H7 (cell line): ENCODE measurements at places on chromosomes 2 and 18.

GRCh38 chr2:63425079-63425416 is 163.2 kb downstream of the WDPCP start:
- DNase-seq = no peak

GRCh38 chr2:68287580-68288441 is 31.9 kb downstream of the CNRIP1 start:
- DNase-seq = peak; percentile 29

- peak; percentile 87 for DNase-seq
Measured at GRCh38 chr2:199455545-199456382, 2.0 kb downstream of the SATB2 start.

DNA sequence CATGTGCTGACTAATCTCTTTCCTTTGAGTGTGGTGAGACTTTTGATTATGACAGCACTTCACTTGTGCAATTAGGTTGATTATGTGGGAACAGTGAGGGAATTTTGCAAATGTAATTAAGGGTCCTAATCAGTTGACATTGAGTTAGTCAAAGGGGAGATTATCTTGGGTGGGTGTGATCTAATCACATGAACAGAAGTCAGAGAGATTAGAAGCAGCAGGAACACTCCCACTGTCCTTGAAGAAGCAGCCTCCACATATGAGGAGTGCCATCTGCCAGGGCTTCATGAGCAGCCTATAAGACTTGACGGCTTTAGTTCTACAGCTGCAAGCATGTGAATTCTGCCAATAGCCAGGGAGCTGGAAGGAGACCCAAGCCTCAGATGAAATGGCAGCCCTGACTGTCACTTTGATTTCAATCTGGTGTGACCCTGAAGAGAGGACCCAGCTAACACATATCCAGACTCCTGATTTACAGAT is 89.4 kb upstream of the APCDD1 start:
- DNase-seq = no peak

DNA sequence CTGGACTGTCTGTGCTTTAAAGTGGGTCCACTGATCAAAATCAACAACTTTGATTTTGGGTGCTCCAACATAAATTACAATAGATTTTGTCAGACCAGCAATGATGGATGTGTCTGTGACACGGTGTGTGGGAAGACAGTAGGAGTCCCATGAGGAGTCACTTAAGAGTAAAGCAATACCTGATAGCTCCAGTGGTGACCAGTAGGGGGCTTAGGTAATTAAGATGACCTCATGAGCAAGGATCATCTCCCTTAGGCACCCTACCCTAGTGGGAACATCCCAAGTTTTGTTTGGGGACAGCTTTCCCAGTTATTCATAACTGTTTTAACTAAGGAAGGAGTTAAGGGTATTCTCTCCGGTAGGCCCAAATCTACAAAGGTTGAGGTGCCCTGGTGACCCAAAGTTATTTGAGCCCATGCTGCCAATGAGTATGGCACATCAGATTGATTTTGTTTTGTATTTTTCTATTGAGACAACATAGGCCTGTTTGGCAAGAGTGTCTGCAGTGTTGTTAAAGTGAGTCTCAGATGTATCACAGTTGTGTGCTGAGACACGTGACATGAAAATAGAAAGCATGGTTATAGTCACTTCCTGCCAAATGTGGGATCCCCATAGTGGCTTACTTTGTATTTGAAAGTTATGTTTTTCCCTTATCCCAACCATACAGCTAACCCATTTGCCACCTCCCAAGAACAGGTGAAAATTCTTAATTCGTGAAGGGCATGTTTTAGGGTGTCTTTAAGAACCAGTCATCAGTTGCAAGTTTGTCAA is 1337.6 kb upstream of the SLC39A10 start:
- DNase-seq = peak; percentile 4

DNA sequence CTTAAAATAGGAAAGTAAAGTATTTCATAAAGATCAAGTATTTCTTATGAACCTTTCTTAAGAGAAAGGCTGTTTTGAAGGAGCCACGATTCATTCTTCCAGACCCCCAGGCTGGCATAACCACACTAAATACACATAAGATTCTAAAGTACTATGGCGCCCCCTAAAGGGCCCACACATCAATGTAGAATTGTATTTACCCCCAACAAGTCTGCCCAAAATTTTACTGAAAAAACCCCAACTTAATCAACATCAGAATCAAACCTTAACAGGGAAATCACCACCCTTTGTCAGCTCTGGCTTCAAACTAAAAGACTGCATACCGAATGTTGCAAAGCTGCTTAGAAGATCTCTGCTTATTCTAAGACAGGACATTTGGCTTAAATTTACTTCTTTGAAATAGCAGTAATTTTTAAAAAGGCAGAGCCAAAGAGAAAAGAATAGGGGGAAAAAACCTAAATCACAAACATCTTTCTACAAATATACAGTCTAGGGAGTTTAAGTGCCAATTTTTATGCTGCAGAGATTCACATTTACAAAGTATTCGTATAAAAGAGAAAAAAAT is 20.4 kb upstream of the BCL2 start:
- DNase-seq = peak; percentile 55

GRCh38 chr2:230787101-230787500 is 74.5 kb downstream of the CAB39 start:
- DNase-seq = no peak

DNA sequence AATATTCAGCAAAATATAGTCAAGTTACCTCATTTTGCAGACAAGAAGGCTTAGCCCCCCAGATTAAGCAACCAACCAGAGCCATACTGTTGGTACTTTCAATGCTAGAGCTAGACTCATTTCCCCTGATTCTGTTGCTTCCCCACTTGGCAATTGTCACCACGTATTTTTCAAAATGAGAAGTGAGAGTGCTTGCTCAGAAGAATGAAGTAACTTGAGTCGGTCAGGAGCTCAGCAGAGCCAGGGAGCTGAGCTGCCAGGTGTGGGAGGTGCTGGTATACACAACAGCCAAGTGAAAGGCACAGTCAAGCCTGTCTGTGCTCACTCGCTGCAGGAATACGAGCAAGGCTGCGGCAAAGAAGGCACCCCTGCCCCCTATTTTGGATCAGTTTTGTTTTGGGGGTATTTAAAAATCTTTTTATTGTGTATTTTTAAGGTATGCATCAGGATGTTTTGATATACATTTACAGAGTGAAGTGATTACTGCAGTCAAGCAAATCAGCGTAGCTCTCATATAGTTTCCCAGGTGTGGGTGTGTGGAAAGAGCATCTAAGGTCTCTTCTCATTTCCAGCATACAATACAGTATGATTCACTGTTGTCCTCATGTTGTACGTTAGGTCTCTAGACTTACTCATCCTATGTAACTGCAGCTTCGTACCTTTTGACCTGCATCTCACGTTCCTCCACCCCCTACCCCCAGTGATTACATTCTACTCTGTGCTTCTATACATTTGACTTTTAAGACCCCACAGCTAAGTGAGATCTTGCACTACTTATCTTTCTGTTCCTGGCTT is 62.4 kb downstream of the MRPS9 start:
- no peak for DNase-seq

DNA sequence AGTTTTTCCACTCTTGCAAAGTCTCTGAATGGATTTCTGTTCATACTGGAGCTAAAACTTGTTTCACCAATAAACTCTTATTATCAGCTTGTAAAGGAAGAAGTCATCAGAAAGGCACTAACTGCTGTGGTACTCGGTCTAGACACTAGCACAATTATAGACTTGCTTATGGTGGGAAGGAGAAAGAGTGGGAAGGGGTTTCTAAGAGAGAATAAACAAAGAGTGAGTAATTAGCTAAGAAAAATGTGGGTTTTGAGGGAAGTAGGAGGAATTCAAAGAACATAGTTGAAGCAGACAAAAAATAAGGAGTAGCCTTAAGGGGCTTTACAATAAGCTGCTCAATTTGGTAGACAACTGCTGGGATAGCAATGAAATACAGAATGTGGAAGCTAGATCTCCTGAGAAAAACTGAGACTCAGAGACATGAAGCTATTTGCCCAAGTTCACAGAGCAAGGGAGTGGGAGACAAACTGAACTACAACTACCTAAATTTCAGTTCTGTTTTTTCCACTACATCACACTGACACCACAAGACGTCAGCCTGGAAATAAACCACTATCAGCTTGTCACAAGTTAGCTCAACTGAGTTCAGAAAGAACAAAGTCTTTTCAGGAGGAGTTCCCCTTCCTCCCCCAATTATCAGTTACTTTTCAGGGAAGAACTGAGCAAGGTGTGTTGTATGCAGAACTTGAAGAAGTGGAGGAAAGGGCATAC is 59.7 kb downstream of the MAP4K3 start:
- DNase-seq = no peak

DNA sequence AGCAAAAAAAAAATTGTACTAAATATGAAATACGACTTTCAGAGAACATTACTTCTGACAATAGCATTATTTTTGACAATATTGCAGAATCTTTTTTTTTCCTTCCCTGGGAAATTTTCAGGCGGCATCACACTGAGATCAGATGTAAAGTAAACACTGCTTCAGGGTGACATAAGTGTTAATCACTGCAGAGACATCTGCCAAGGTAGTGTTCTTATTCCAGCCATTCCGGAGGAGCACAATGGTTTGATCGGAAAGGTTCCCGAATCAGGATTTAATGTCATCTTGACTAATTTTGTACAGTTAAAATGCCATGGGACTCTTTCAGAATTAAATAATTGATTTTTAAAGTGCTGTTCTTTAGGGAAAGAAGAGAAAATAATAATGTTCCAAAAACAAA is 56.7 kb upstream of the ZNF236 start:
- DNase-seq = no peak

- DNase-seq = peak; percentile 41
Measured at GRCh38 chr18:7683753-7684152, 116.6 kb downstream of the PTPRM start.

DNA sequence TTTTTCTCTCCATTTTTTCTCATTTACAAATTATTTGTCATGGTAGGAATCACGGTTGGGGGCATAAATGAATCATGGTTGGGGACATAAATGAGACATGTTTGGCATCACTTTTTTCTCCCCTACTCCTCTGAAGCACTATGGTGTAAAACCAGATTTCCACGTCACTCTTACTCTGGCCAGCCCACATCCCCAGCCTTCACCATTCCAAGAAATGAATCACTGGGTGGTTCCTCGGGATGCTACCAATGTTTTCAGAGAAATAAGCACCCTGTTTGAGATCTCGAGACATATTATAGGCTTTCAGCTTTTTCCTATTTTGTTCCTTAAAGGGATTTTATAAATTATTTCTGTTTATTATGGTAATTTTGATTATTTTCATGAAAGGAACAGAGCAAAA is 155.0 kb upstream of the SLC8A1 start:
- DNase-seq = no peak

DNA sequence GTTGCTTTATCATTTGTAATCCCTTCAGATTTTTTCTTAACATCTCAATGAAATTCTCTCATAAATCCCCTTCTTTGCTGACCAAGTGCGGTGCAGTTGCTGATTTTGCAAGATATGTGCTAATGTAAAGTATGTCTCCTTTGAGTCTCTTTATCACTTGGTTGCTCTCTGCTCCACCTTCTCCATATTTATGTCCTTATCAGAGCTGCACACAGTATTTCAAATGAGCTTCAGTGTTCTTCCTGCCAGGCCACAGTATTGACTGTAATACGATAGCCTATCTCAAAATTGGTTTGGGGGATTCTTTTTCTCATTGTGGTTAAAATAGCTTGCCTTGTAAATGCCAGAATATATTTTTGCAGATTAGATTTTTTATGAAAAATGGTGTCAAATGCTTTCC is 32.2 kb downstream of the MAIP1 start:
- no peak for DNase-seq

DNA sequence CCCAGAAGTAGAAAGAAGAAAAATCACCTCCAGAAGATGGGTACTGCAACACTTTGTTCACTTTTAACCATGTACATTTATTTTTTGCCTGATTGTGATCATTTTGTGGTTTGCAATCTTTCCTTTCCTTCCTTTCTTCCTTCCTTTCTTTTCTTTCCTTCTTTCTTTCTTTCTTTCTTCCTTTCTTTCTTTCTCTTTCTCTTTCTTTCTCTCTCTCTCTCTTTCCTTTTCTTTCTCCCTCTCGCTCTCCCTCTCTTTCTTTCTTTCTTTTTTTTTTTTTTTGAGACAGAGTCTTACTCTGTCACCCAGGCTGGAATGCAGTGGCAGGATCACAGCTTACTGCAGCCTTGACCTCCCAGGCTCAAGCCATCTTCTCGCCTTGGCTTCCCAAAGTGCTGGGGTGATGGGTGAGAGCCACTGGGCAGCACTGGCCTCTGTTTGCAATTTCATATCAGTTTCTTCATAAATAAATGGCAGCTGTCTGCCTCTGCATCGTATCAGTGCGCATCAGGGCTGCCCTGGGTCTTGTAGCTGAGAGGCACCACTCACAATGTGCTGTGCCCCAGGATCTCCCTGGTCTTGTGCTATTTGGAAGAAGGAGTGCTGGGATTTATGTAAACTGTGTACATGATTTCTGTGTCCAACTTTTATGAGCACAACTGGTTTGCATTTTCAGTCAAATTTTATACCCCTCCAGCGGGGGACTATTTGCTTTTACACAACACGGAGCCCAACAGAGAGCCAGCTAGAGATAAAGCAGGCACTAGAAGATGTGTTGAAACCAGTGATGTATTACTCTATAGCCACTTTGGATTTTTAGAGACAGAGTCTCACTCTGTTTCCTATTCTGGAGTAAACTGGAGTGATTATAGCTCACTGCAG is 6.9 kb upstream of the LIMS2 start:
- no peak for DNase-seq

DNA sequence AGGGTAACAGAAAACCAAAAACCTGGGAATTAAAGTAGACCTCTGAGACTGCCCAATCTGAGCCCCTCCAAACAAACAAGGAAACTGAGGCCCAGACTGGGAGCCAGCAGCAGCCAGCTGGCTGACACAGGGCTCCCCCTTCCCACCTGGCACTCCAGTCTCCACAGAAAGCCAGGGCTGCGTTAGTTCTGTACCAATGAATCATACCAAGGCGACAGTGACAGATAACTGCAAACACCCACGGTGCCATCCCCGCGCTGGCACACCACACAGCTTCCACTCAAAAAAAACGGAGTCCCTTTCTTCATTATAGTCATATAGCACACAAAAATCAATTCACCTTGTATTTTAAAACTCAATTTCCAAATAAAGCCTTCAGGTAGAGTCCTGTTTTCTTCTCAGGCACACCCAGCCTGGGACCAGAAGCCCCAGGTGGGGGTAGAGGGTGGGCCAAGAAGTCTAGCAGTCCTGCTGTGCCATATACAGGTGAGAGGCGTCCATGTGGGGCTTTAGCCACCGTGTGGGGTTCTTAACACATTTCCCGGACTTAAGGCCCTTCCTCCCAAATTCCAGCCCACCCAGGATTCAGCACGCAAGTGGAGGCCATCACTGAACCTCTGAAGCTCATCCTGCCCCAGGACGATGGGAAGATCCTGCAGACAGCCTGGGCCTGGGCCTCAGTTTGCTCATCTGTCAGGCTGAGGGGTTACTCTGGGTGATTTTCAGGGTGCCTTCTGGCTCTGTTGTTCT is 1.2 kb downstream of the PER2 start:
- no peak for DNase-seq

GRCh38 chr2:39216346-39217191 is 27.2 kb downstream of the CDKL4 start:
- no peak for DNase-seq

DNA sequence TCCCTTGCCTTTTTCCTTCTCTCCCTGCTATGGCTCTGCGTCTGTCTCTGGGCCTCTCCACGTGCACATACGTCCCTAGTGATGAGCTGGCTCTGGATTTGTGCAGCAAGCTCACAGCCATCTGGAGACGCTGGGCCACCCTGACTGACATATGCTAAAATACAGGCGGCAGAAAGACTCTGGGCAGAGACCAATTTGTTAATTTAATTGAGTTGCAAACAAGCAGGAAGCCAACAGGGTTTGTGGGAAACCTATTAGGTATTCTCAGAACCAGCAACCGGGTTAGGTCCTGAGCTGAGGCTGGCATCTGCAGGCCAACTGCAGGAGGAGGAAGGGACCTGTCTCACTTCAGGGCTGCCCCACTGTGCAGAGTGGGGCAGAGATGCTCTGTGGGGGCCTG is 53.5 kb upstream of the SMAD2 start:
- DNase-seq = no peak
